ENCODE measurements at places on chromosomes 3 and 15.

DNA sequence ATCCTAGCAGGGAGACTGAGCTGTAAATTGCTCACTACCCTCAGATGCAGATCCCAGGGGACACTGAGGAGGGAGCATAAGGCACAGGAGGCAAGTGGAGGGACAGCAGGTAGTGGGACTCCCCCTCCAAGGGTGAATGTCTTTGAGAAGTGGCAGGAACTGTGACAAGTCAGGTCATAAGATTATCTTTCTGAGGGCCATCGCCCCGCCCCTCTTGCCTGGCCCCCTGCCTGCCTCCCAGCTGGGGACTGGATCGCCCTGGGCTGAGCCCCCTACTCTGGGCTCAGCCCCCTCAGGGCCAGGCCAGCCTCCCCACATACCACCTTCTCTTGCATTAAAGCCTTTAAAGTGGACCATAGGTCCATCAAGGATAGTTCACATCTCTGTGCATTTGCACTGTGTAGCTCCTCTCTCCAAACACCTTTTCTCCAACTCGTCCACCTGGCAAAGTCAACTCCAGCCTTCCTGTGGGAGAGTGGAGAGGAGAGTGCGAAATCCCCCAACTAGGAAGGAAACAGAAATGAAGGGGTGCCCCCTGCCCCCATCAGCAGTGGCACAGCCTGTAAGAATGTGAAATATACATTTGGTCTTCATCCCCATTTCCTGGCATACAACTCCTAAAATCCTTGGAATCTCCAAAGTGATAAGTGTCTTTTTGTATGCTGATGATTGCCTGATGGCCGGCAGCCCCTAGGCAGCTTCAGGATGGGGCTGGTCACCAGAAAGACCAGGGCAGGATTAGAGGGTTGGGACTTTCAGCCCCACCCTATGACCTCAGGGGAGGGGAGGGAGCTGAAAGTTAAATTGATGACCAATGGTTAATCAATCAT lies 14.7 kb downstream of the PIF1 start:
- DNase-seq = no peak

DNA sequence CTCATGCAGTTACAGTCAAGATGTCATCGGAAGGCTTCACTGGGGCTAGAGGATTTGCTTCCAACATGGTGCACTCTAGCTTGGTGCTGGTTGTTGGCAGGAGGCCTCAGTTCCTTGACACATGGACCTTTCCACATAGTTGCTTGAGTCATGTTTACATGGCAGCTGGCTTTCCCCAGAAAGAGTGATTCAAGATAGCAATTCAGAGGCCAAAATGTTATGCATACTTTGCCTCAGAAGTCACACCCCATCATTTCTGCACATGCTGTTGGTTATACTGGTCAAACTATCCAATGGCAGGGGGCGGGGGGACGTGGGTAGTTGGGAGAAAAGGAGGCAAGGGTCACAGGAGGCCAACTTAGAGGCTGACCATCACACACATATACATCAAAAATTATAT lies 58.7 kb downstream of the FOXB1 start:
- no peak for DNase-seq

- DNase-seq = no peak
Observed at GRCh38 chr3:60355825-60356224, 895.4 kb downstream of the FHIT start.

GRCh38 chr3:138043266-138044029 lies 33.5 kb downstream of the CLDN18 start:
- no peak for DNase-seq

GRCh38 chr3:171892457-171892856 lies 49.3 kb downstream of the TMEM212 start:
- no peak for DNase-seq

GRCh38 chr3:11634081-11634635 lies 9.6 kb downstream of the VGLL4 start:
- DNase-seq = no peak

DNA sequence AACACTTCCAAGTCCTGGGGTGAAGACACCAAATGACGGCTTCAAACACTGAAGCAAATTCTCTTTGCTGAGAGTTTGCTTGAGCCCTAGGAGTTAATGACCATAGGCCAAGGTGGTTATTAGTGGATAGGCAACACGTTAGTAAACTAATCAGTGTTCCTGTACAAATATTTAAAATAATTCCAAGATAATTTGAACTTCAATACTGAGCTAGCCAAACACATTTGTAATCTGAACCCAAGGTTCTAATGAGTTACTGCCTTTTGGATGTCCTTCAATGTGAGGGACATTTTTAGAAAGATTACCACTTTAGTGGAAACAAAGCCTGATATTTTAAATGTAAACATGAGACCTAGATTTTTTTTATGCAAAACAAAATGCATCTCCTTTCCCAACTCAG lies 94.6 kb downstream of the THRB start:
- DNase-seq = no peak

GRCh38 chr3:115947325-115947724 lies 324.0 kb downstream of the GAP43 start:
- DNase-seq = no peak

- DNase-seq = no peak
Observed at GRCh38 chr3:56219894-56220805, 248.1 kb downstream of the ERC2 start.

DNA sequence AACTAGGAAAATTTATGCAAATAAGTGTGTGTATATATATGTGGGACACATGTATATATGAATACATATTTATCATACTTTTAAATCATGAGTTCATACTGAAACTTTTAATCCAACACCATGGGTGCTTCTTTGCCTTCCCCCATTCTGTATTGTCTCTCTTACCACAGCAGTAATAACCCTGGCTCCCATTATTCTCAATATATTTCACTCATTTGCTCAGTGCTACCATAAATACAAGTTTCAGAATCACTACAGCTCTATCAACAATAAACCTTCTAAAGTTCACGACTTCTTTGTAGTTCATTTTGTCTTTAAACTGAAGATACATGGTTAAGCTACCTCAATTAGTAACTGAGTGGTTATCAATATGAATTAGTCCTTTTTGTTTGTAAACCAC lies 82.2 kb downstream of the PCCB start:
- DNase-seq = no peak

- no peak for DNase-seq
Observed at GRCh38 chr3:13282986-13283876, 136.9 kb downstream of the NUP210 start.

DNA sequence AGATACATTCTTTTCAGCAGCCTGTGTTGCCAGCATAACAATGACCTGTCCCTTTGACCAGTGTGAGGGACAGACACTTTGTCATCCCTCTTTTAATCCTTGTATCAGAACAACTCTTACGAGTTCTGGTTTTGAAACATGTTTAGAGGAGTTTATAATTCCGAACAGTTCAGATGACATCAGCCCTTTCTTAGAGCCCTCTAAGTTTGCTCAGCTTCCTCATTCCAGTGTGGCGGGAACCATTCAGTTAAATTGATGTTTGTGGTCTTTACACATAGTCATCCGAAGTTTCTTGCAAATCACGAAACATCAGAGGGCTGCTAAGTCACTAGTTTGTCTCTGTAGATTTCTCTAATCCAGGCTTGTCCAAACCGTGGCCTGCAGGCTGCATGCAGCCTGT lies 102.5 kb downstream of the AKAP13 start:
- no peak for DNase-seq

DNA sequence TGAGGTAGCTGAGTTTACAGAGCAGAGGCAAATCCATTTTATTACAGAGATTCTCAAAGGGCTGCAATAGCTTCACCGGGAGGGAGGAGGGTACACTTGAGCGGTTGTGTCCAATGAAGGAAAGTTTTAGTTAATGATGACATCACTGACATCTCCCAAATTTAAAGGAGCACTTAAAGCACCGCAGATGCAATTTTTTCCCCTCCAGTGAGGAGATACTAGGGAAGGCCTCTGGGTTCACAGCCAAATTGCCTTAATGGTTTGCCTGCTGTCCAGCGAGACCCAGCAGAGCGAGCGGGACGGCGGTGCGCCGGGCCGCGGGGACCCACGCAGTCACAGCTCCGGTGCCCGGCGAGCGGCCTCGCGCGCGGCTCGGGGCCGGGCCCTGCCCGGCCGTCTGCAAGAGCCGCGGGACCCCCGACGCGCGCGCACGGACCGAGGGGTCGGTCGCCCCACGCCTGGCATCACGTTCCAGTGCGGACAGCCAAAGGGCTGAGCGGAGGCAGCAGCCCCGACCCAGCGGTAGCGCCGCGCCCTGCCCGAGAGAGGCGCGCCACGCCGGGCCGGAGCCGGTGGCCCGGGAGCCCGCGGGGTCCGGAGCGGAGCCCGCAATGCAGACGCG lies 160.5 kb upstream of the CHRNA7 start:
- no peak for DNase-seq

DNA sequence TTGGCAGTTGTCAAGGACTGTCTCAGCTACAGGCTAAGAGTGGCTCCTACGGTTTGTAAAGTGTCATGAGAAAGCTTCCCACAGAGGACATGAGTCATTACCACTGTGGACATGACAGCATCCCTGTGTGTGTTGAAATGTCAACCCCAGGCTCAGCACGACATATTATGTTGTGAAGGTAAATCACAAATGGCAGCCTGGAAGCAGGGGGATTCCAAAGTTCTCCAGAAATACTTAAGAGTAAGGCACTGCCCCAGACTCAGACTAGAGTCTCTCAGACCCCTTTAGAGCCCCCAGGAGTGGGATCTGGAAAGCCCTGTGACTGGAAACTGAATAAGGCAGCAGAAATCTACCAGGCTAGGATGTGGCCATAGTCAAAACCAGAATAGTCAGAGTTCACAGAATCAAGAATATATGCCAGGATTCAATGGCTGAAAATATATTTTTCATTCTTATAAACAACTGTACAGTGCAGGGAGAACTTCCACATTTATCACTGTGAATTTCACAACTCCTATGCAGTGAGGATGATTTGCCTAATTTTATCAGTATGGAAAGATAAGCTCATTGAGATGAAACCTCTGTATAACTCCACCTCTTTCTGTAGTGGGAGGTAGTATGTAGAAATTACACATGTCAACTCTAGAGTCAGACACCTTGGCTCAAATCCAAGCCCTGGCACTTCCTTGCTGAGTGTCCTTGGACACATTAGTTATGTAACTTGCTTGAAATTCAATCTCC lies 237.1 kb upstream of the CFAP20DC start:
- DNase-seq = no peak

DNA sequence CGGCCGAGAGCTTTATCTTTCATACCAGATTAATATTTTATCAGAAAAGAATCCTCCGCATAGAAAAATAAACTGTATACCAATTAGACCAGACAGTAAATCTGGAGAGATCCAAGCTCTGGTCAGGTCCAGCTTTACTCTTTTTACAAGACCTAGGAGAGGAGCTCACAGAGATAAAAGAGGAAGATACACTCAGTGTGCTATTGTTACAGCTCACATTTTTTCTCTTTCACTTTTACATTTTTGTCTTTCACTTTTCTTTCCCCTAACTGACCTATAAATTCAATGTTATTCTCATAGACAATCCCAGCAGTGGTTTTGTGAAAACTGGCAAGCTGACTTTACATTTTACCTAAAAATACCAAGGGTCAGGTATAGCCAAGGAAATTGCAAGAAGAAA lies 55.8 kb downstream of the GUCA1C start:
- no peak for DNase-seq

- no peak for DNase-seq
Observed at GRCh38 chr15:78216276-78217104, 17.9 kb downstream of the ACSBG1 start.

GRCh38 chr15:101001056-101001455 lies 81.9 kb downstream of the LRRK1 start:
- no peak for DNase-seq

GRCh38 chr15:77853910-77854309 lies 221.2 kb upstream of the LINGO1 start:
- no peak for DNase-seq

- DNase-seq = no peak
Observed at GRCh38 chr15:73969151-73969759, 22.8 kb downstream of the STOML1 start.

GRCh38 chr3:155325263-155325835 lies 31.9 kb upstream of the STRIT1 start:
- DNase-seq = no peak

DNA sequence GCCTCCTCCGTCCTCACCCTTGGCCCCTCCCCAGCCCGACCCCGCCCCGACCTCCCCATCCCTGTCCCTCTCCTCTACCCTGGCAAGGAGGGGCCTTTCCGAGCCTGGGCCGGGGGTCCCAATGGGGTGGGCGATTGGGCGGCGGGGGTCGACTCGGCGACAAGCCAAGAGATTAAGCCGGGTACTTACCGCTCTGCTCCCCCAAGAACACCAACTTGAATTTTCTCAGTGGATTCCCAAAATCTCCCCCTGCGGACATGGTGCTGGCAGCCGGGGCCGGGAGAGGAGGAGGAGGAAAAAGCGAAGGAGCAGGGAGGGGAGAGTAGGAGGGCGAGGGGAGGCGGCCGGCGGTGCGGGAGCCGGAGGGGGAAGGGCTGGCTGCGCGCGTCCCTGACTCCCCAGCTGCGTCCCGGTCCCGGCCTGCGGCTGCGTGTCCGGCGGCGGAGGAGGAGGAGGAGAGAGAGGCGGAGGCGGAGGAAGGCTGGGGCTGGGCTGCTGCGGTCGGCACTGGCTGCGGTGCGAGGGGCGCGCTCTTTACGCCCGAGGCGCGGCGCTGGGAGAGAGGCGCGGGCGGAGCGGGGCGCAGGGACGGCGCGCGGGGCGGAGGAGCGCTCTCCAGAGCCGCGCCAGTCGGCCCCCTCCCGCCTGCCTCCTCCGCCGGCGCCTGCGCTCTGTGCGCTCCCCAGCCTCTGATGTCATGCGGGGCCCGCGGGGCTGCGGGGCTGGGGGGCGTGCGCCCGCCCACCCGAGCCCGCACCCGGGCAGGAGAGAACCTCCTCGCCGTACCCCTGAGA lies at the start of gene RAB6B:
TSS of gene RAB6B (minus strand) at position 675 of the 794 bp plus-strand sequence. CDS start at position 259, 416 bp downstream.
- DNase-seq = peak; percentile 2

DNA sequence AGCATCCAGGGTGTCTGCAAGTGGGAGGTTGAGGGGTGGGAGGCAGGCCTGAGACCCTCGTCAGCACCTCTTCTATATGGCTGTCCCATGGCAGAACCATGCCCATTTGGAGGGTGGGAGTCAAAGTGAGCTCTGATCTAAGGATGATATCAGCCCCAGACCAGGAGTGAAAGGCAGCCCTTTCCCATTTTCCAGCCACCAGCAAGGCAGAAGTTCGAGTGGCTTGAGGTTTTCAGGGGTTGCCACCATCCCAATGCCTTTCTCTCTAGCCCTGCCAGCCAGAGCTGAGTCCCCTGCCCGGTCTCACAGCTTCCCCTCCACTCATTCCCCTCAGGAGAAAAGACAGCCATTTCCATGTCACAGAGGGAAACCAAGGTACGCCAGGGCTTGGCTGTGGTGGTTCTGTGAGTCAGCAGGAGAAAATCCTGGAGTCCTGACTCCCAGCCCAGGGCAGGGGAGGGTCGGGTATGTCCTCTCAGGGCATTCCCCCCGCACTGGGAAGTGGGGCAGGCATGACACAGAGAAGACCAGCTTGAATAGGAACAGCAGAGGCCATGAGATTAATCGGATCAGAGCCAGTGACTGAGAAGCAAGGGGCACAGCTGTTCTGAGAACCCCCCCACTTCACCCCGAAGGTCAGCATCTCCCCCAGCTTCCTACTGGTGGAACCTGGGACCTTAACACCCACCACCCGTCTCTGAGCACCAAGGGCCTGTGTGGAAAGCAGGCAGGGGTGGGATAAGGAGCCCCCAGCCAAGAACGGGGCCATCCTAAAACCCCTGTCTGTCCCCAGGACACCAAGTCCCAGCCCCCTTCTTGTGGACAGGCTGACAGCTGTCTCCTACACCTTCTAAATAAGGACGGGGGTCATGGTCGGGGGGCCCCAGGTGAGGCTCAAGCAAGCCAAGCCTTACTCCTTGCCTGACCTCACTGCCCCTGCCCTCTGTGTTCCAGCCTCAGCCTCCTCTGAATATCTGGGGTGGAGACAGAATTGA lies 965 bp upstream of the SLC38A3 start:
- no peak for DNase-seq

- no peak for DNase-seq
Observed at GRCh38 chr15:99916668-99917223, 183.5 kb upstream of the LYSMD4 start.
